Stimulated activated CD4-positive, alpha-beta T cell treated with anti-CD3 and anti-CD28 coated beads, Interleukin-15, amount 100 ng/mL, for 1 hour (primary cell): ENCODE measurements at places on chromosomes 3 and 15.

DNA sequence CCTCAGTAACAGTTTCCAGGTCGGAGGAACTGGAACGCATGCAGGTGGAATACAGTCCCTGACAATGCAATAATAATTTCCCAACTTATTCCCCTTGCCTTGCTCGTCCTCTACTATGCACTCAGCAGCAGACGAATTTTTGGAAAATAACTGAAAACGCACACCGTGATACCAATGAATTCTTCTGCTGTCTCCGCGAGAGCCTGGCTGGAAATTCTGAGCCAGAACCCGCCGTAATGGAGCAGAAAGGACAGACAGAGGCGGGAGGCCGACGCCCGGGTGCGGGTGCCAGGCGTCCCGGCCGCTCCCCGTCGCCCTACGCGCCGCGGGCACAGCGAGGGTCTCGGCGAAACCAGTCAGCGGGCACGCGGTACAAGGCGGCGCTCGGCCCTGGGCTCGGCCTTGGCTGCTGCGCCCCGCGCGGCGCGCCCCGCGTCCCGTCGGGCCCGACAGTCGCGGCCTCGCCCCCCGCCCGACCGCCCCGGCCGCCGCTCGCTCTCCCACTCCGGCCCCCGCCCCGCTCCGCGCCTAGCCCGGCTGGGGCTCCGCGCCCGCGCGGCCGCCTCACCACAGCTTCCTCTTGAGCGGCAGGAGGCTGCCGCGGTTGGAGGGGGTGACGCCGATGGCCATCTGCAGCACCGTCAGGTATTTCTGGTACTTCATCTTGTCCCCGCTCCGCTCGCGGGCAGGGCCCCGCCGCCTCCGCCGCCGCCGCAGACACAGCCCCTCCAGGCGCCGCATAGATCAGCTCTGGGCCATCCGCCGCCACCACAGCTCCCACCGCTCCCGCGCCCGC lies 114.5 kb upstream of the GOLGA8J start:
- no peak for DNase-seq

DNA sequence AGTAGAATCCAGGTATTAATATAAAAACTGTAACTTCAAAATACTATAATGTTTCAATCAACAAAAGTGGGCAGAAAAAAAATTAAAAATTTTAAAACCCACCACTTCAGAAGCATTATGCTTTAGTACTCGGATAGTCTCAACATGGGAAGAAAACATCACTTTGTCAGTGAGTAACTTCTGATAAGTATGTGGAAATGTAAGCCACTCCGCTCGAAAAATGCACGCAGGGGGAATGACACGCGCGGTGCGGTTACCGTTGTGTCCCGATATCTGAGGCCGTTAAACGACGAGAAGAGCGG lies 656 bp downstream of the NGLY1 start:
- DNase-seq: no peak

GRCh38 chr3:48919215-48920138 lies 835 bp downstream of the ARIH2 start:
- DNase-seq: no peak

- no peak for DNase-seq
Measured at GRCh38 chr3:17074559-17074958, 189.8 kb downstream of the PLCL2 start.

DNA sequence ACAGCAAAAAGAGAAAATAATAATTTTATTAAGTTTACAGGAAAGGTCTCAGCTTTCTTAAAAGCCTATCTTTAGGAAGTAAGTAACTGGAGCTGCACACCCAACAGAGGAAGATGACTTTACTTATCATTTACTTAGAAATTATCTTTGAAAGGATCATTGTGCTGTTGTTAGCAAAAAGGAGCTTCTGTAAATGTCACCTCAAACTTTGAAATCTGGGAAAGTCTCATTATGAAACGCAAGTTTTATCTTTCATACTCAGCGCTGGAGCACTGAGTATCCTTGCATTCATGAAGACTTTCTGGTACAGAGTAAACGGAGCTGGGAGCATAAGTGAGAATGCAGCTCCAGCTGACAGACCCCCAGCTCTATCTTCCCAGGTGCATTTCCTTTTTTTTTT lies 491.2 kb upstream of the TPRG1 start:
- no peak for DNase-seq

- DNase-seq: no peak
Measured at GRCh38 chr15:99102332-99103235, 2.3 kb upstream of the SYNM start.

DNA sequence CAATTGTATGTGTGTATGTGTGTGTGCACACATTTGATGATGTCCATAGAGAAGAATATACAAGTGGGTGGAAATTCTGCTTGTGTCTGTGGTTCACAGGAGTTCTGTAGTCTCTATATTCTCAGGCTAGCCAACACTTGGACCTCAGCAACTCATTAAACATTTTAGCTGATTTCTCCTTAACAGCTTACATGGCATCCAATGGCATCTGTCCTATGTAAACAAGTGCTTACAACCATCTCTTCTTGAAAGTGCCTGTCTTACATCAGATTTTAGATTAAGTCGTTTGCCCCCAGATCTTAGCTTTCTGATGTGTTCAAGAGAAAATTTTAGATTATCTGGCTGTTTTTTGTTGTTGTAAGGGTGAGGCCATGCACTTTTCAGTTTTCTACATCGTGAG lies 29.0 kb downstream of the ZNF662 start:
- DNase-seq: no peak

- DNase-seq: no peak
Measured at GRCh38 chr15:31609906-31610305, 283.3 kb downstream of the KLF13 start.

- DNase-seq: no peak
Measured at GRCh38 chr3:71401695-71402231, 181.8 kb downstream of the FOXP1 start.

DNA sequence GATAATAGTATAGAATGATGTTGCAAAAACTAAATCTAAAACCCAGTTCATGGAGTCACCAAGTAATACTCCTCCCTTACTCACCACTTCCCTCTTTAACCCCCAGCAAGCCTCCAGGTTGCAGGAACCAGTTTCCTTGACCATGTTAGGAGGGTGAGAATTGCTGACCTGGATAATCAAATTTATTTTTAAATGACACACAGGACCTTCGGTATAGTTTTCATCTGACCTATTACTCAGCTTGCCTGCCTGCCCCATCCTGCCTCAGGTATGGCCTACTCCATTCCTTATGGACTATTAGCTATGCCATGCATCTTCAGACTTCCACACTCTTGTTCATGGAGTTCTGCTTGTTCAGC lies 883 bp downstream of the RTP4 start:
- no peak for DNase-seq

GRCh38 chr3:169528289-169528688 lies 135.2 kb downstream of the MECOM start:
- no peak for DNase-seq

DNA sequence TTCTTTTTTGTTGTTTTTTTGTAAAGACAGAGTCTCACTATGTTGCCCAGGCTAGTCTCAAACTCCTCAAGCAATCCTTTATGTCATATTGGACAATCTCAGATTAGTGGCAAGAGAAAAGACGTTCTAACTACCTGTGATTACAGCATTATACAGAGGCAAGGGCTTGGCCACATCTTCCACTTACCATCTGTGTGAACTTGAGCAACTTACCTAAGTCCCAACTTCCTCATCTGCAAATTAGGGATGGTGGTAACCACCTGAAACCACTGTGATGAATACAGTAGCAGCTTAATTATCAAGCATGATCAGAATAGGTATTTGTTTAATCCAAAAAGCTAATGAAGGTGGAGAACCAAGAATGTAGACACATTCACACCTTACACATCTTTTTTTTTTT lies 16.1 kb downstream of the LRRC2 start:
- no peak for DNase-seq

DNA sequence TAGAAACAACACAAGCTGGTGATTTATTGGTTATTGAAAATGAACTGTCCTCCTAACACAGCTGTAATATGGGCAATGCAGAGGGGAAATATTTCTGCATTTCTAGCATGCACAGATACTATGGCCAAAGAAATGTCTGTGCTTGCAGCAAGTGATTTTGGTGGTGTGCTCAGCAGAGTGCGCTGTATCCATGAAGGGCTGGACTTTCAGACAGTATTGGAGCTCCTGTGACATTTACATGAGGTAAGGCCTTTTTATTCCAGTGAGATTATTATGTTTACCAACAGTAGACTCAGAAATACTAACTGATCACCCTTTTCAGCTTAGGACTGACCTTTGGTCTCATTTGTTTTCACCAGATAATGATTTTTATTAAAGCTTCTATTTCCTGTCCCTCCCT lies 1302.6 kb upstream of the EPHA6 start:
- no peak for DNase-seq

DNA sequence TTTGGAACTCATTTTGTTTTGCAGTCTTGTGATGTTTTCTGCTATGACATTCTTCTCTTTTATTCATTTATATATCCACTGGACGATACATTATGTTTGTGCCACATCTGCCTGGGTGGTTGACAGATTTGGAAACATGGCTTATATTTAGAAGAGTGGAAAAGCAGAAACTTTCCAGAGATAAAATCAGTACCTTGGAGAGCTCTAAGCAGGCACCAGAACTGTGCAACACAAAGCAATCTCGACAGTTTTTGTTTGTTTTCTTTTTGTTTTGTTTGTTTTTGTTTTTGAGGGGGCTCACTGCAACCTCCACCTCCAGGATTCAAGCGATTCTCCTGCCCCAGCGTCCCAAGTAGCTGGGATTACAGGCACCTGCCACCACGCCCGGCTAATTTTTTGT lies 45.5 kb downstream of the SYN2 start:
- no peak for DNase-seq

GRCh38 chr3:50396502-50396901 lies 37.2 kb upstream of the TMEM115 start:
- DNase-seq: no peak

- DNase-seq: no peak
Measured at GRCh38 chr15:63396152-63396928, 14.7 kb upstream of the CA12 start.

- no peak for DNase-seq
Measured at GRCh38 chr3:48957006-48957705, 32.9 kb upstream of the P4HTM start.

GRCh38 chr15:99427668-99428361 lies 138.0 kb upstream of the MEF2A start:
- DNase-seq: no peak
